Inflammatory macrophage (primary cell): ENCODE measurements at places on chromosomes 7 and 10.

DNA sequence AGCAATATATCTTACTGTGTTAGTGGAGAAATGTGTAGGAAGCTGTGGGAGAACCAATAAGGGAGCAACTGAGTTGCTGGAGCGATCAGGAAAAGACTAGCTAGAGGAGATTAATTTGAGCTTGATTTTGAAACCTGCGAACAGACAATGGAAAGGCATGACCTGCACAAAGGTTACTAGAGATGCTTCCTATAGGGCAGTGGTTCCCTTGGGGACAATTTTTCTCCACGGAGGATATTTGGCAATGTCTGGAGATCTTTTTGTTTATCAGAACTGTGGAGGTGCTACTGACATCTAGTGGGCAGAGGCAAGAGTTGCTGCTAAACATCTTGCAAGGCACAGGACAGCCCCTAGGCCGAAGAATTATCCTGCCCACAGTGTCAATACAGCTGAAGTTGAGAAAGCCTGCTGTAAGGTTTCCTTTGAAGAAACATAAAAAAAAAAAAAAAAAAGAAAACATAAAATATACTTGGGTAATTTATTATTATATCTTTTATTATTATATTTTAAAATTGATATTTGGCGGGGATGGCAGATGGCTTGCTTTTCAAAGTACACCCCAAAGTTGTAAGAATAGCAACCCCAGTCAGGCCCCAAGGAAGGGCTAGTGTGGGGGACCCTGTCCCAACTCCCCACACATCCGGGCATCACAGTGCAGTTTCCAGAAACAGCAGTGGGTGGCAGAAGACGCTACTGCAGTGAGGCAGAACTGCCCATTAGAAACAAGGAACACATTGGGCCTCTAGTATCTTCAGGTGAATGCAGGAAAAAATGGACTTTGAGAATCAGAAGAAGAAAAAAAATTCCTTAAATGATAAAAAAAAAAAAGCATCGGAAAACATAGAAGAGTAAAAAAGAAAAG lies 481.6 kb downstream of the SH2D4B start:
- peak; percentile 48 for DNase-seq

DNA sequence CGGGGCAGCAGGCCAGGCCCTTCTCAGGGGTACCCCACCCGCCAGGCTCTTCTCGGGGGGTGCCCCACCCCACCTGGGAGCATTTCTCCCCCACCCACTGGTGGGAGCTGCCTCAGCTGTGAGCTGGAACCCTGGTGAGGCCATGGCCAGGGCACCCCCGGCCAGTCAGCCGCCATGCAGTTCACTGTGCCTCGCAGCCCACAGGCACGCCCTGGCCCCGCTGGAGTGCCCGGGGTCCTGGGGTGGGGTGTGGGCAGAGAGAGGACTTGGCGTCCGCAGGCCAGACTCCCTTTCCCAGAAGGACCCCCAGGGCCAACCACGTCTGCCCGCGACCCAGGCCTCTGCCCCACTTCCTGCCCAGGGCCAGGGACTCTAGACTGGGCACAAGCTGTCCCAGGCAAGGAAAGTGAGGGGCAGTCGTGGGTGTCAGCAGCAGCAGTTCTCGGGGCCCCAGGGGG lies 13.1 kb downstream of the DPYSL4 start:
- no peak for DNase-seq

GRCh38 chr7:97801108-97801507 lies 69.2 kb downstream of the TAC1 start:
- DNase-seq = no peak

DNA sequence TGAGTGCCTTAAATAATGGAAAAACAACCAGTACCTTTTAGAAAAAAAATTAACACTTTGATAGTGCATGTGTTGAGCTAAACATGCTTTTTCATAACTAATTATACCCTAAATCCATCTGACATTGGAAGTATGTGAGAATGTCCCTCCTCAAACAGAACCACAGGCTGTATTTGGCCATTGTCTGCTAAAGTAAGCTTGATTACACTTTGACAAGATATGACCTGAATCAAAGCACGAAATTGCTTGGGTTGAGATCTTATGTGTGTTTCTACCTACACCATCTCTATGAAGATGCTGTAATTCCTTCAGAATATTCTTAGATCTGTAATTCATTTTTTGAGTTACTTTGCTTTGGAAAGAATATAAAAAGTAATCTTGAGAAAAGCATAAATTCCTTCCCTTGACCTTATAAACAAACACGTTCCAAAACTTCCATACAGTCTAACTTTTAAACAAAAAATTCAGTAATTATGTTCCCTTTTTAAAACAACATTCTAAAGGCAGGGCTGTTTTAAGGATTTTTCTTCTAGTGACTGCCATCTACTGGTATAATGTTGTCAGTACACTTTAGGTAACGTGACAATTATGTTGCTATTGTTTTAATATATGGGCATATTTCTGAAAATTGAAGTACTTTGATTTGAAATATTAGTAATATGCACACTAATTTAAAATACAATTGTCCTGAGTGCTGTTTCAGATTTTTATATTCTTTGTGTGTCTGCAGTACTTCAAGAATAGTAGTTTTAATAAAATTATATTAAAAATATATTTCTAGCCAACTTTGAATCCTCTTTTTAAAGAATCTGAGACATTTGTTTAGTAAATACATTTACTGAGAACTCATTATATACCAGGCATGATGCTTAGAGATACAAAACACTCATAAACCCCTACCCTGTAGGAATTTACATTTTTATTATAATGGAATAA lies 20.9 kb downstream of the CD36 start:
- peak; percentile 67 for DNase-seq

- no peak for DNase-seq
Measured at GRCh38 chr10:11880151-11881029, 57.2 kb downstream of the PROSER2 start.

DNA sequence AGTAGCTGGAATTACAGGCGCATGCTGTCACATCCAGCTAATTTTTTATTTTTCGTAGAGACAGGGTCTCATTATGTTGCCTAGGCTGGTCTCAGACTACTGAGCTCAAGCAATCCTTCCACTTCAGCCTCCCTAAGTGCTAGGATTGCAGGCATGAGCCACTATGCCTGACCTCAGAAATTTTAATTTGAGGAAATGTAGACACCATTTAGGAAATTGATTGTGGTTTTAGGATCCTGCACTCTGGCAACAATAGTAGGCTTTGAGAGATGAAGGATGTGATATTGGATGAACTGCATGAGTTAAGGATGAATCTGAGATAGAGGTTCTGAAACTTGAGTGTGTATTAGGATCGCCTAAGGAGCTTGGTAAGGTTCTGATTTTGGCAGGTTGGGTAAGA lies 66.5 kb downstream of the PPP1R9A start:
- no peak for DNase-seq

GRCh38 chr7:1210321-1210978 lies 22.2 kb upstream of the UNCX start:
- no peak for DNase-seq

DNA sequence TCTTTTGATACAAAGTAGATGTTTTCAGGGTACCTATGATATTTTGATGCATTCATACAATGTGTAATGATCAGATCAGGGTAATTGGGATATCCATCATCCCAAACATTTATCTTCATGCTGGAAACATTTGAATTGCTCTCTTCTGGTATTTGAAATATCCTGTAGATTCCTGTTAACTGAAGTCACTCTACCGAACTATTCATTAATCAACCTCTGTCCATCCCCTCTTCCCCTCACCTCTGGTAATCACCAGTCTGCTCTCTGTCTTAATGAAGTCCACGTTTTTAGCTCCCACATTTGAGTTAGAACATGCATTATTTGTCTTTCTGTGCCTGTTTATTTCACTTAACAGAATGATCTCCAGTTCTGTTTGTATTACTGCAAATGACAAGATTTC lies 11.3 kb downstream of the MTG1 start:
- no peak for DNase-seq

- peak; percentile 88 for DNase-seq
Measured at GRCh38 chr7:130960208-130960988, 226.4 kb upstream of the KLF14 start.

DNA sequence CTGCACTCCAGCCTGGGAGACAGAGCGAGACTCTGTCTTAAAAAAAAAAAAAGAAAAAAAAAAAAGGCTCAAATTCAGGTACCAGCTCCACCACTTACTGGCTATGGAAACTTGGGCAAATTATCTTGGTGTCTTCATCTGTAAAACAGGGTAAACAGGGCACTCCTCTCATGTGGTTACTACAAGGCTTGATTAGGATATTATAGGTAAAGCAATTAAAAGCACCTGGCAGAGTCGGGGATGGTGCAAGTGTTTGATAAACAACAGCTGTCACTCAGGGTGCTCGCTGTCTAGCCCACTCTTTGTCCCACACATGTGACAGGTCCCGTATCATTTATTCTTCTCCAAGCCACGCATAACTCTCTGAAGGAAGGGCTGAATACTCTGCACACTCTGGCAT lies 96.9 kb downstream of the SORBS1 start:
- no peak for DNase-seq

DNA sequence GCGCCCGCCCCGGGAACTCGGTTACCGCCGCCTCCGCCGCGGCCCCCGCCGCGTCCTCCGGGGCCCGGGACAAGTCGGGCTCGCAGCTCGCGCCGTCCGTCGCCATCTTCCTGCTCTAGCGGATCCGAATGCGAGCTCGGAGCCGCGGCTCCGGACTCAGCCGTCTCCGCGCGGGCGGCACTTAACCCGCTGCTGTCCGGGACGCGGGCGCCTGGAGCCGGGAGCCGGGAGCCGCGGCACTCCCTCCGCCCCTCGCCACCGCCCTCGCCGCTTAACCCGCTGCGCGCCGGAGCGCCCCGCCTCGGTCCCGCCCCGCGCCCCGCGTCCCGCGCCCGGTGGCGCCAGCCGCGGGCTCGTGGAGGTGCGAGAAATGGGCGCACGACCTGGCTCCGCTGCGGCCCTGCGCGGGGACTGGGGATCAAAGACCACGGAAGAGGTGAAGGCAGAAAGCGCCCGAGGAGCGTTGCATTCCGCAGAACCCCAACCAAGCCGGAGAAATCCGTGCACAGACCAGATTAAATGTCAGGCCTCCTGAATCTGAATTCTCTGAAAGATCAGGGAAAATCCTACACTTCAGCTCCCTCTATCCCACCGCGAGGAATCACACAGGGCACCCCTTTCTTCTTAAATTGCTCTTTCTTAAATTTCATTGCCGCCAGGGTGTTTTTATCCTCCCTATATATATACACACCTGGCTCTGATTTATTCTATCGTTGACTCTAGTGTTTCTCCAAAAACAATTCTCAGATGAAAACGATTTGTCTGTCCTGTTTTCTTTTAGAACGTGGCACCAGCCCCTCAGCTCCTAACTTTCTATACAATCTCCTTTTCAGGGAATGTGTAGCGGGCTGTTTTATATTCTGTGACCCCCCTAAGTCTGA lies at the start of gene CTTNBP2:
CTTNBP2 (minus strand) TSS at position 132 of the 881 bp plus-strand sequence; CDS start at position 106, 26 bp downstream.
- peak; percentile 24 for DNase-seq

DNA sequence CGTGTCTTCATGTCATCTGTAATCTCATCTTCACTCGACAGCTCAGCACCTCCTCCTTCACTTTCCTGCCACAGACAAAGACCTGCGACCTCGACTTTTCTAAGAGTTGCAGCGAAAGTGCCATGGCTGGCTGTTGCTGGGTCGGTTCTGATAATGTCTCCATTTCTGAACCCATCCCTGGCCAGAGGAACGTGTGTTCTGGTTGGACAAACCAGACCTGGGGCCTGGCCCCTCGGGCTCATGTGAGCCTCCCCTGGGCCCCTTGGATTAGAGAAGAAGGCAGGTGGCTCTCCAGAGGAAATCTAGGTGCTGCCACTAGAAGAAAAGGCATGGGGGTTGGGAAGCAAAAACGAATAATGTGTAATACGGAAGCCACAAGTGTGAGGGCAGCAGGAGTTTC lies 273.7 kb downstream of the GLRX3 start:
- DNase-seq = no peak

GRCh38 chr10:75652146-75652740 lies 220.8 kb downstream of the LRMDA start:
- DNase-seq = no peak

DNA sequence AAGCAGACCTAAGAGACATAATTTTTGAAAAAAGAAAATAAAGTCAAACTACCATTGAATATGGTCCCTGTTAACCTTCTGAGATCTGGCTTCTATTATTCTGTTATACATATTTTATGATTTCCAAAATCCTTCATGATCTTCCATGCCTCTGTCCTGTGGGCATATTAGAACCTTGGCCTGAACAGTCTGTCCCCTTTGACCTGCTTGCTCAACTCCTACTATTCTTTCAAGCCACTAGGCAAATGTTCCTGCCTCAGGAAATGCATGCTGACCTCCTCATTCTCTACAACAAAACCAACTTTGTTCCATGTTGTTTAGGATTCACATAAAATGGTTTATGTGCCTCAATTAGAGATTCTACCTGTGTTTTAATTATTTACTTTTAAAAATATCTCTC lies 544.8 kb upstream of the LRRTM3 start:
- no peak for DNase-seq

GRCh38 chr10:118992496-118992895 lies 37.0 kb upstream of the NANOS1 start:
- no peak for DNase-seq

- no peak for DNase-seq
Measured at GRCh38 chr10:34334908-34335307, 480.2 kb downstream of the PARD3 start.

DNA sequence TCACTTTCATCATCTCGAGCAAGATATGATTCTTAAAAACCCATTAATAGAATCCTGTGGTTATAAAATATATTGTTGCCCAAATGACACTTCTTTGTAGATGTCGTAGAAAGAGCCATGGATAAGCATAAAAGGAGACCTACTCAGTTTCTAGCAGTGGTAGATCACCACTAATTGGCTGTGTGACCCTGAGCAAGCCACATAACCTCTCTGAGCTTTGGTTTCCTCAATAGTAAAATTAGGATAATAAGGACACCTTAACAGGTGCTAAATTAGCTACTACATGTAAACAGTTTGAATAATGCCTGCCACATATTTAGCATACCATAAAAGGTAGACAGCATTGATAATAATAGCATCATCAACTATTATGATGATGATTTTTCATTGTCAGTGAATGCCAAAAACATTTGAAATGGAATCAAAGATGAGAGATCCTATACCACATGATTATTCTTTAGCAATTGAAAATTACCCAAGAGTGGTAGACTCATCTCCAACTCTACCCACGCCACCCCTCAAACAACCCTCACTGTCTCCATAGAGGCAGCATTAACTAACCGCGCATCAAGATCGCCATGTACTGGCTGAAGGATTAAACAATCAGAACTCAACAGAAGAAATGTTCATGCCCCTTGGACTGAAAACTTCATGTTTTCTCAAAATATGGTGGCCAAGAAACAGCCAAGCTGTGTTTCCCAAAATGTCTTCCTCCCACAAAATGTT lies 45.8 kb downstream of the CHST15 start:
- peak; percentile 42 for DNase-seq

GRCh38 chr7:47423196-47423595 lies 158.7 kb downstream of the TNS3 start:
- DNase-seq = no peak

GRCh38 chr7:120431016-120431415 lies 158.0 kb downstream of the KCND2 start:
- DNase-seq = no peak
